ENCODE measurements at places on chromosomes 6 and 20.

- no peak for DNase-seq
These were observed 48.4 kb downstream of the MTFR2 start for GRCh38 chr6:136201732-136202131.

- no peak for DNase-seq
These were observed 31.6 kb downstream of the FIG4 start for GRCh38 chr6:109722564-109723254.

DNA sequence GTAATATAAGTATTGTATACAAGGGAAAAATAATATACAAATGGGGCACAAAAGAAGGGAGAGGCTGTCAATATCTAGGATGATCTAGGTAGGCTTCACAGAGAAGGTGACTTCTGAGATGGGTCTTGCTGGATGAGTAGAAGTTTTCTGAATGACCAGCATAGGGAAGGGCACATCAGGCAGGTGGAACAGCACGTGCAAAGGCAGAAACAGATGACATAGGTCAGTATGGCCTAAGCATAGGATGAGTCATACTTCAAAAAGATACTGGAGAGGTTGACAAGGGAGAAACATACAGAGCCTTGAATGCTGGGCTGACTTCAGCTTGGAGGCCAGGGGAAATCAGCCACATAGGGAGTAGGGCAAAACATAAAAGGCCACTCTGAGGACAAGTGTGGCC is 31.9 kb upstream of the SIRPA start:
- no peak for DNase-seq

DNA sequence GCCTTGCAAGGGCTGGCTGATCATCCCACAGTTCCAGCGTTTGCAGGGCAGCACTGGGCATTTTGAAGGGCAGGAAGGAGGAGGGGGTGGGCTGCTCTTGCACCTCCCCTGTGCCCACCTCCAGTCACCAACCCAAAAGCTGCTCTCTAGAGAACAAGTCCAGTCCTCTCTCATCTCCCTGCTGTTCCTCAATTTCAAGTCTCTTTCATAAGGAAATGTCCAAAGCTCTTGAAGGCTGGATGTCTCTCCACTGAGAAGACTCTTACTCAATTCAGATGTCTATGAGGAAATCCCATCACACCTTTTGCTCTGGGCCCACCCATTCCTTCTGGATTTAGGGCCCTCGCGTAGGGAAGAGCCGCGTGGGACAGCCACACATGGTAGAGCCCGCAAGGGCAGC is 31.7 kb downstream of the WRNIP1 start:
- no peak for DNase-seq

GRCh38 chr20:41978246-41978790 is 360.1 kb upstream of the CHD6 start:
- DNase-seq: no peak

- DNase-seq: no peak
These were observed 29.1 kb upstream of the C20orf203 start for GRCh38 chr20:32702706-32703425.
